GM19239 (cell line): ENCODE measurements at places on chromosomes 1 and 21.

GRCh38 chr1:84827976-84828375, 65.0 kb downstream of the LPAR3 start:
- no peak for DNase-seq

- no peak for DNase-seq
Measured at GRCh38 chr1:21517660-21518480, 8.6 kb downstream of the ALPL start.

GRCh38 chr1:70436622-70437251, 25.7 kb downstream of the CTH start:
- DNase-seq: no peak

- no peak for DNase-seq
Measured at GRCh38 chr1:218364028-218364710, 19.0 kb downstream of the TGFB2 start.

GRCh38 chr21:42343101-42343500, 7.7 kb downstream of the TFF2 start:
- no peak for DNase-seq
